ENCODE measurements at places on chromosomes 11 and 22.

DNA sequence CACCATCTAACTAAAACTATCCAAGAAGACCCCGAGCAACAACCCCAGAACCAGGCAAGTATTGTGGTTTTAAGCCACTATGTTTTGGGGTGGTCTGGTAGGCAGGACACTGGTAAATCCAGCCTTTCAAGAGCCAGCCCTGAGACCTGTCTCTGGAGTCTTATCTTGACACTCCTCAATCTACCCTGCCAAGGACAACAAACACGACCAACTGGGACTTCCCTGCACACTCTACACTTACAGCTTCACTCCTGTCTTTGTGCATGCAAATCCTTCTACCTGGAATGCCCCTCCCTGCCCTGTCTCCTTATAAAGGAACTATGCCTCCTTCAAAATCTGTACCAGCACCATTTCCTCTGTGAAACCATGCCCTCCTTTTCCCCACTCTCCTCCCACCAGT lies 107.3 kb downstream of the RPL27A start:
- no peak for DNase-seq

- DNase-seq: no peak
Observed at GRCh38 chr11:105296806-105297205, 157.2 kb upstream of the CARD18 start.

GRCh38 chr22:29433856-29434255 lies 4.5 kb upstream of the RFPL1 start:
- DNase-seq: no peak

GRCh38 chr11:123707606-123708205 lies 33.8 kb downstream of the ZNF202 start:
- DNase-seq: peak; percentile 79

DNA sequence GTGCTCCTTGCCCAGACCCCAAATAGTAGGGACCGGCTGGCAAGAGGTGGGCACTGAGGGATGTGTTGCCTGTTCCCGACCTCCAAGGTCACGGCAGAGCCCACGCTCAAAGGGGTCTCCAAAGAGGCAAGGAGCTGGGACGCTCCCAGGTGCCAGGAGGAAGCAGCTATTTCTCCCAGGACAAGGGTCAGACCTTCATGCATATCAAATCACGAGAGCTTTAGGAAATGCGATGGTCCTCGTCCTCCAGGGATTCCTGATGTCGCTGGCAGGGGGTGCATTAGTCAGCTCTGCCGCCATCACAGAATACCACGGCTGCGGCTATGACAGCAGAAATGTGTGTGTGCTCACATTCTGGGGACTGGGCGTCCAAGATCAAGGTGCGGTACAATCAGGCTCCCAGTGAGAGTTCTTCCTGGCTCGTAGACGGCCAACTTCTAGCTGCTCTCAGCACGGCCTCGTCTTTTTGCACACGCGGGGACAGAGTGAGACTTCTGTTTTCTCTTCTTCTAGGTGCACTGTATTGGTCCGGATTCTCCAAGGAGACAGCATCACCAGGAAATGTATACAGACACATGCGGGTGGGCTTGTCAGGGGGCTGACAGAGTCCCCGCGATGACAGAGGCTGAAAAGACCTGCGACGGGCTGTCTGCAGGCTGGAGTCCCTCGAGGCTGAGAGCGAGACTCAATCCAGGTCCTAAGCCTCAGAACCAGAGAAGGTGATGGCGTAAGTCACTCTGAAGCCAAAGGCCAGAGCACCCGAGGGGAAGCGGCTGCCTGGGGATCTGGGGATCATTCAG lies 81.6 kb downstream of the SHANK2 start:
- no peak for DNase-seq
